ENCODE measurements at places on chromosomes 7 and 10. TPM values are rescaled to one million over a fixed set of nuclear protein-coding genes. Genes with fewer than 3 reads are reported as not detected.

DNA sequence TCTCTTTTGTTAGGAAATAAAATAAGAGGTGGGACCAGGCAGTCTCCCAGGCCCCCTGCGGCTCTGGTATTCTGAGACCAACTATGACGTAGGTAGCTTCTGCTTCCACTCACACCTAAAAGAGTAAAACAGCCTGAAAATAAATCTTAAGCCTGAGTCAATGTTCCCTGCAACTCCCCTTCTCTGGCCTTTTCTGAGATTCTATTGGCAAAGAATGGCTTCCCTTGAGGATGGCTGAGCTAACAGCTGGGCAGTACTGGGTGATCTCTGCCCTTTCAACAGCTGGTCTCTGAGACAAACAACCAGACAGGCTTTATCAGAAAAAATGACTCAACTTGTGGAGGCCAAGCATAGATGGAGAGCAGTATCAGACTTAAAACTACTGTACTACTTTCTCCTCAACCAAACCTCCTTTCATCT lies 58.7 kb downstream of the CREB3L2 start:
- DNase-seq, result no peak

The EBLN1 gene
- not detected for total RNA-seq

DNA sequence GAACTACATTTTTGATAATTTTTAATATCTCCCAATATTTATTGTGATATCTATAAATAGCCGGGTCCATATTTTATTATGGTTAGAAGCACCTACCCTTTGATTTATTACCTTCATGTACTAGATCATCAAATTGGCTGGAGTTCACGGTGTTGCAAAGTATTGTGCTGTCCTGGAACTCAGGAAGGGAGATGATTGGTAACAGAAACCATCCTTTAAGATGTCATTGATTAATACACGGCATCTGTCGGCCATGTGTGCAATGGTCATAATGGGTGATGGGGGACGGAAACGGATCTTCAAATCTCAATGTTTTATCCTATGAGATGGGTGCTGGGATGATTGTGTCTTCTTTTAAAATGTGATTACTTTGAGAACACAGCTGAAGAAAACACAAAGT lies 157.0 kb downstream of the NEBL start:
- no peak for DNase-seq

DNA sequence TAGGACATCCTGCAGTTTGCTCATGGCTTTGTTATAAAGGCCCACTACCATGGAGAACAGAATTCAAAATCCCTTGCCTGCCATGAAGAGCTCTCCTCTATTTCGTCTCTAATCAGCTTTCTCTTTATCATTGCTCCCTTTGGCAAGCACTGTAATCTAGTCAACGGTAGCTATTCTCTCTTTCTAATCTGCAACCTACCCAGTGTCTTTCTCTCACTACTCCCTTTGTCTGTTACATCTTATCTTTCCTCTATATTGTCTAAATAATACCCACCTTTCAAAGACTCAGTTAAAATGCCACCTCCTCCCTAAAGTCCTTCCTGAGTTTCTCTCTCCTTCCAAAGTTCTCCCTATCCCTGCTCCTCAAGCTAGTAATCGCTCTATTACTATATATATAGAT lies 108.1 kb downstream of the FZD1 start:
- no peak for DNase-seq

DNA sequence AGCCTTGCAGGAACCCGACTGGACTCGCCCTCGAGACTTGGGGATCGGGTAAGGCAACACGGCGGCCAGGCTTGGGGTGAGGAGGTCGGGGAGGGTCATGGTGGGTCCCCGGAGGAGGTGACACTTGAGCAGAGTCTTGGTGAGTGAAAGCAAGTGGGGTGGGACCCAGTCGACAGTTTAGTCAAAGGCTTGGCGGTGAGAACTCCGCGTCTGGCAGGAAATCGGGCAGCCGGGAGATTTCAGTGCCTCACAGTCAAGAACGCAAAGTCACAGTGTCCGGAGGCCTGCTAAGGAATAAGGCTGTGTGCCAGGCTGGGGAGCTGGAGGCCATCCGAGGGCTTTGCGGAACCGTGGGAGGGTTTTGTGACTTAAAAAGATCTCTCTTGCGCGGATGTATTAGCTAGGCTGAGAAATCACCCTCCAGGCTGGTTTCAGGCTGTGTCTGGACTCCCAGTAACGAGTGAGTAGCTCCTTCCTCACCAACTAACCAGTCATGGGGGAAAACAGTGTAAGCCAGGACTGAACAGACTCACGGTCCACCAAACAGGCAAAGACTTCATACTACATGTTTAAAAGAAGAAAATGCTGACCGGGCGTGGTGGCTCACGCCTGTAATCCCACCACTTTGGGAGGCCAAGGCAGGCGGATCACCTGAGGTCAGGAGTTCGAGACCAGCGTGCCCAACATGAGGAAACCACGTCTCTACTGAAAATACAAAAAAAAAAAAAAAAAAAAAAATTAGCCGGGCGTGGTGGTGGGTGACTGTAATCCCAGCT lies 613 bp downstream of the AP5Z1 start:
- peak; percentile 51 for DNase-seq

The CNOT4 gene
- 25.9 TPM for total RNA-seq

The IGF2BP3 gene
- total RNA-seq, result 2.0 TPM

DNA sequence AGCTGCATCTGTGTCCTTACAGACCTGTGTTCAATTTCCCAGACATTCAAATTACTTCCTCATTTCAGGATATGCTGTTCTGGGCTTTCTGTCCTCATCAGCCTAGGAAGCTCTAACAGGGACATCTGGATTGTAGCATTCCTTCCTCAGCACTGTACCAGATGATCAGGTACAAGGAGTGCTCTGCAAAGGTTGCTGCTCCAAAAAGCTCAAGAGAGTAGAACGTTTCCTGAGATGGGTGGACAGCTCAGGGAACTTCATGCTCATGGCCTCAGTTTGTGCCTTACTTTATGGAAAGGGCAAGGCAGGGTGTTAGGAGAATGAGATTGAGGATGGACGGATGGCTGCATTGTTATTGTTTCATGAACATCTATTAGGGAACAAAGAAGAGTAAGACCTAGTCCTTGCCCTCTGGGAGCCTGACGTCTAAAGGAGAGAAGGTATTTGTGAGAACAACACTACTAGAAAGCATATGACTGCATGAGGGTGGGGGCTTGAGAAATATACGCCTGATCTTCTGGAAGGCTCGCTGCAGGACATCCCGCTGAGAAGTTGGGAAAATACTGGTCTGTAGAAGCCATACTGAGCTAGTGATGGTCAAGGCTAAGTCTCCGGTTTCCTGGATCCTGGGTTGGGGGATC lies 10.5 kb upstream of the ZNF212 start:
- DNase-seq, result no peak

DNA sequence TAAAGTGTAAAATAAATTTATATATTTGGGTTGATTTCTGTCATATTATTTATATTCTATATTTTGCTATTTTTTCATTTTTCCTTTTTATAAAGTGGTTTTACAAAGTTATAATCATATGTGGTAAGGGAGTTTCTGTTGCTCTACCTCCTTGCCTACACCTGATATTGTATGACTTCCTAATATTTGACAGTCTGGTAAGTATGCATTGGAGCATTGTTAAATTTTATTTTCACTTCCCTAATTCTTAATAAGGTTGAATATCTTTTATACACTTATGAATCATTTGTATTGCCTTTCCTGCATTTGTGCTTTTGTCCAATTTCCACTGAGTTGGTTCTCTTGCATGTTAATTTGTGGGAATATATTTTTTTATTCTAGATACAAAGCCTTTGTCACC lies 492.4 kb downstream of the GRID1 start:
- no peak for DNase-seq

GRCh38 chr7:633381-634018 lies 93.0 kb upstream of the DNAAF5 start:
- DNase-seq, result no peak

- DNase-seq, result no peak
Observed at GRCh38 chr10:45555795-45556194, 116.8 kb downstream of the ZFAND4 start.

The MYOF gene
- total RNA-seq, result 32.4 TPM

The SCART1 gene
- total RNA-seq, result 3.9 TPM

DNA sequence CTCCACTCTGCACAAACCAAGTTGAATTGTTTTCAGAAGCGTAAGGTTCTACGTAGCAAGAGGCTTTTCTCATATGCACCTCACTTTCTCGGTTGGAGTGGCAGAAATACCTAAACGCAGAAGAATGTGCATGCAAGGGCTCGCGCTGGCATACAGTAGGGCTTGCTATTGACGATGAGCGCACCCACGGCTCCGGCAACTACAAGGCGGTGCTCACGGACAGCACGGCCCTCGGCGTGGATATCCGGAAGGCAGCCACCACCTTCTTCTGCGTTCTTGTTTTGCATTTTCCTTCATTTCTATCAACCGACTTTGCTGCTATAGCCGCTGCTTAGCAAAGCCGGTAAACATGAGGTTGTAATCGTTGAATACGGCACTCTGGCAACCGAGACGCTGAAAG lies 51.1 kb upstream of the UBE3C start:
- DNase-seq, result no peak
